Tibial nerve (tissue), 4 donors: ENCODE measurements at places on chromosomes 3 and 15. TPM values are rescaled to one million over a fixed set of nuclear protein-coding genes. Genes with fewer than 3 reads are reported as not detected.

DNA sequence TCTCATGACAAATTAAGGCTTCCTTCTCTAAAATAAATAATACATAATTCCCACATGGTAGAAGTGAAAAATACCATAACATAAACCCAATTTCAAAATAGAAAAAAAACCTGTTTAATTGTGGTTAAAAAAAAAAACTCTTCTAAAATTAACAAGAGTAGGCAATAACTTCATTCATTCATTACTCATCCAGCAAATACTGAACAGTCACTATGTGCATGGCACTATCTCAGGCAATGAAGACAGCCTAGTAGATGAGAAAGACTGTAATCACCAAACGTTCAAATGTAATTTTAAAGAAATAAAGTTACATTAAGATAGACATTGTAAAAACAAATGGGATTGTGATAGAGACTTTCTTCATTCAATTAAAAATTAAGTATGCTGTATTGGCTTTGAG lies 43.4 kb downstream of the TFDP2 start:
- no peak overlapping the region for H3K27ac ChIP-seq
- no peaks in the 10 kb centered on the region for H3K36me3 ChIP-seq
- H3K4me3 ChIP-seq, result no peak overlapping the region
- no peaks in the 10 kb centered on the region for H3K27me3 ChIP-seq
- no peak for DNase-seq
- no peaks in the 10 kb centered on the region for H3K4me1 ChIP-seq

Gene ACVR2B
- total RNA-seq, result 14.4 TPM

GRCh38 chr3:193490580-193490979 lies 64.1 kb downstream of the ATP13A4 start:
- no peaks in the 10 kb centered on the region for H3K36me3 ChIP-seq
- no peaks in the 10 kb centered on the region for H3K4me1 ChIP-seq
- no peak overlapping the region for H3K4me3 ChIP-seq
- no peak overlapping the region for H3K27ac ChIP-seq
- no peaks in the 10 kb centered on the region for H3K27me3 ChIP-seq

DNA sequence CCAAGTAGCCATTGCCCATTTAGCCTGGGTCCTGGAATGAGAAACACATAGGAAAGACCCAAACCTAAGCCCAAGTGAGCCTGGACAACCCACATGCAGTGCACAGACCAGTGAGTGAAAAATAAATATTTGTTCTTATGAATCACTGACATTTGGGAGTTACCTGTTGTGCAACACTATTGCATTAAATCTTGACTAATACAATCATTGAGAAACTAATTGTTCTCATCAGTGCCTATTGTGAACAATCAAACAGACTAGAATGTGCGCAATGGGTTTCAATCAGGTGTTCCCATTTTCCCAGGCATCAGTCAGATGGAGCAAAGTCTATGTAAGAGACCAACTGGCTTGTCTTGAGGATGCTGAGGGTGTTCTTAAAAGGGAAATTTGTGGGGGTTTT lies 54.7 kb upstream of the CNOT10 start:
- no peak overlapping the region for H3K27ac ChIP-seq
- no peak for DNase-seq
- no peaks in the 10 kb centered on the region for H3K27me3 ChIP-seq
- H3K36me3 ChIP-seq, result no peaks in the 10 kb centered on the region
- H3K4me1 ChIP-seq, result no peaks in the 10 kb centered on the region
- H3K4me3 ChIP-seq, result no peak overlapping the region

Gene STRA6
- total RNA-seq, result not detected

Gene TBC1D5
- 81.0 TPM for total RNA-seq

GRCh38 chr3:105304487-105304886 lies 62.2 kb upstream of the ALCAM start:
- H3K27ac ChIP-seq, result no peak overlapping the region
- H3K36me3 ChIP-seq, result no peaks in the 10 kb centered on the region
- H3K4me1 ChIP-seq, result no peaks in the 10 kb centered on the region
- no peaks in the 10 kb centered on the region for H3K27me3 ChIP-seq

- H3K4me3 ChIP-seq, result no peak overlapping the region
- H3K27ac ChIP-seq, result no peak overlapping the region
- H3K4me1 ChIP-seq, result no peaks in the 10 kb centered on the region
- no peaks in the 10 kb centered on the region for H3K36me3 ChIP-seq
- H3K27me3 ChIP-seq, result no peaks in the 10 kb centered on the region
- no peak for DNase-seq
Observed at GRCh38 chr15:82856397-82857170, 47.2 kb downstream of the WHAMM start.

Gene STARD9
- 95.1 TPM for total RNA-seq

Gene SFMBT1
- 15.5 TPM for total RNA-seq

Gene RASL12
- 41.4 TPM for total RNA-seq

- no peak overlapping the region for H3K4me3 ChIP-seq
- H3K4me1 ChIP-seq, result no peaks in the 10 kb centered on the region
- H3K27me3 ChIP-seq, result no peaks in the 10 kb centered on the region
- DNase-seq, result no peak
Observed at GRCh38 chr15:56913670-56914069, 4.8 kb upstream of the TCF12 start.

DNA sequence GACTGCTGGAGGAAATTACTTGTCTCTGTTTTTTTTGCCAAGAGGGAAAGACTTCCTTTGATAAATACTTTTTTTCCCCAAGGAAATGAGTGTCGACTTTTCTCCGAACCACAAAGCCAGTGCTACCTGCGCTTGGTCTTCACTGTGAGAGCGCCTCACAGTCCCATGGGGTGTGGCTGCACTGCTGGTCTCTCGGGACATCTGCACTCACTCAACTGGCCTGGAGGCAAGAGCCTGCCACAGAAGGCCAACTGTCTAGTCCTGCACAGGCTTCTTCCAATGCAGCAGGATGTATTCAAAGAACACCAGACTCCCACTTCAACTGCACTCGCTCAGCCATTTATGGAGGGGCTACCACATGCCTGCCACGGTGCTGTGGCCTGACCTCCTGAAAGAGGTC lies 40.6 kb upstream of the CGNL1 start:
- no peaks in the 10 kb centered on the region for H3K4me1 ChIP-seq
- H3K27ac ChIP-seq, result no peak overlapping the region
- no peak for DNase-seq
- no peak overlapping the region for H3K4me3 ChIP-seq
- no peaks in the 10 kb centered on the region for H3K27me3 ChIP-seq
- H3K36me3 ChIP-seq, result no peaks in the 10 kb centered on the region

DNA sequence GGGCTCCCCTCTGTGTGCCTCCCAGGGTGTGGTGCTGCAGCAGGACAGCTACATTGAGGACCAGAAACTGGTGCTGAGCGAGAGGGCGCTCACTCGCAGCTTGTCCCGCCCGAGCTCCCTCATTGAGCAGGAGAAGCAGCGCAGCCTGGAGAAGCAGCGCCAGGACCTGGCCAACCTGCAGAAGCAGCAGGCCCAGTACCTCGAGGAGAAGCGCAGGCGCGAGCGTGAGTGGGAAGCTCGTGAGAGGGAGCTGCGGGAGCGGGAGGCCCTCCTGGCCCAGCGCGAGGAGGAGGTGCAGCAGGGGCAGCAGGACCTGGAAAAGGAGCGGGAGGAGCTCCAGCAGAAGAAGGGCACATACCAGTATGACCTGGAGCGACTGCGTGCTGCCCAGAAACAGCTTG lies 53.7 kb downstream of the KLHL25 start:
- H3K4me1 ChIP-seq, result no peaks in the 10 kb centered on the region
- H3K36me3 ChIP-seq, result peaks cover 9% of the 10 kb centered on the region
- H3K27me3 ChIP-seq, result no peaks in the 10 kb centered on the region
- DNase-seq, result no peak
- no peak overlapping the region for H3K27ac ChIP-seq

DNA sequence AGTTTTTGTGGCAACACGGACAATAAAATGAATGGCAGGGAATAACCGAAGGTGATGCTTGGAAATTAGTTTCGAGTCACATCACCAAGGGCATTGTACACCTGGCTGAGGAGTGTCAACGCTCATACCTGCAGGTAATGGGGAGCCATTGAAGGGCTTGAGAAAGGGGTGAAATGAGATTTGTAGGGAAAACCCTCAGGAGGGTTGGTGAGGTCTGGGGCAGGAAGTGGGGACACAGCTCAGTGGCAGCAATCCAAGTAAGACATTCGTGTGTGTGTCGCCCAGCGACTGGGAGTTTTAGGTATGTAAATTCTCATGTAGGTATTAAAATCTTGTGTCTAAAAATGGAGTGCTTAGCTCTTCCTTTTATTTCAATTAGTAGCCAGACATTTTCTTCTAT lies 14.3 kb downstream of the PARP14 start:
- H3K27ac ChIP-seq, result no peak overlapping the region
- H3K27me3 ChIP-seq, result no peaks in the 10 kb centered on the region

Gene SV2B
- total RNA-seq, result 17.1 TPM

GRCh38 chr3:142902356-142902755 lies 13.5 kb upstream of the PCOLCE2 start:
- no peak for DNase-seq
- H3K4me3 ChIP-seq, result no peak overlapping the region
- H3K36me3 ChIP-seq, result no peaks in the 10 kb centered on the region
- no peaks in the 10 kb centered on the region for H3K4me1 ChIP-seq

Gene ROBO2
- 0.44 TPM for total RNA-seq

DNA sequence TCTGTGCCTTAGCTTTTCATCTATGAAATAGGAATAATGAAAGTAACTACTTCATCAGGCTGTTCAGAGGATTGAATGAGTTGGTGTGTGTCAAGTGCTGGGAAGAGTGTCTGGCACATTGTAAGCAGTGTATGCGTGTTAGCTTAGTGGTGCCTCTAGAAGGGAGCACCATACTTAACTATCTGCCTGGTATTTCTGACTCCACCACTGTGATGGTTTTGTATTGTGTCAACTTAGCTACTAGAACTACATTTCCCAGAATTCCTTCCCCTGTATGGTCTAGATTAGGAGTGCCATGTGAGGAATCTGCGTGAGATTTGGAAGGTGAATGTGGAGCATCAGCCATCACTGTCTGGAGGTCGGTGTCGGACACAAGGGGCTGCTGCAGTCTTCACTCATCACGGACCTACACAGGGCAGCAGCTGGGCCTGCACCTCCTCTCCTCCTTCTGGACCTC lies 115.4 kb upstream of the GALNT15 start:
- H3K27ac ChIP-seq, result peak overlapping the region; percentile 93
- peaks cover 48% of the 10 kb centered on the region for H3K4me1 ChIP-seq
- no peak for DNase-seq
- no peaks in the 10 kb centered on the region for H3K36me3 ChIP-seq
- H3K4me3 ChIP-seq, result no peak overlapping the region

DNA sequence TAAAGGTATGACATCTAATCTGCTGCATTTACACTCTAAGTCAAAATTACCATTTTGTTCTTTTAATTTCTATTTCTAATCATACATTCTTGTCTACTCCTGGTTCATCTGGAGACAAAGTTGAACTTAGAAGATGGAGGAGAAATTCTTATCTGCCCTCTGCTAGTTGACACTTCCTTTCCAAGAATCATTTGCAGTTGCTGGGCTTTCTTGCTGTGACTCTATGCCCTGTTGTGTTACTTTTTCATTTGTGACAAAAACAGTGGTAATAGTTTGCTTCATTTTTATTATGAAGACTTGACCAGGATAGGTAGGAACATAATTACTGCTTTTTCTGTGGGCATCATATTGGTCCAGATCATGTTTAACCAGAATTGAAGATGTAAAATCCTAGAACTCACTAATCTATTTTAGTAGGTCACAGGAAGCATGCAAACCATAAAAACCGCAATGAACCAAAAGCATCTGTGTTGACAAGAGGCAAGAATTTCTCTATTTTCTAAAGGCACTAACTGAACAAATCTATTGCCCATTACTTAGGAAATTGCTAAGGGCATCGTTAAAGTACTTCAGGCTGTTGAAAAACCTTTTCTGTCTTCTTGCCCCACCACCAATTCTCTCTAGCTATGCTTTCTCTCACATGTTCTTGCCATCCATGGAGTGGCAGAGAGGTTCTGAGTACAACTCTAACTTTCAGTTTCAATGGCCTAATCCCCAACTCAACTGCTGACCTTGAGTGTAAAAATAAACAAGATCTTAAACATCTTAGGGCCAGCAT lies 4.2 kb upstream of the CCR2 start:
- no peaks in the 10 kb centered on the region for H3K4me1 ChIP-seq
- no peak overlapping the region for H3K4me3 ChIP-seq
- no peaks in the 10 kb centered on the region for H3K36me3 ChIP-seq
- H3K27ac ChIP-seq, result no peak overlapping the region
- DNase-seq, result no peak
- H3K27me3 ChIP-seq, result no peaks in the 10 kb centered on the region

DNA sequence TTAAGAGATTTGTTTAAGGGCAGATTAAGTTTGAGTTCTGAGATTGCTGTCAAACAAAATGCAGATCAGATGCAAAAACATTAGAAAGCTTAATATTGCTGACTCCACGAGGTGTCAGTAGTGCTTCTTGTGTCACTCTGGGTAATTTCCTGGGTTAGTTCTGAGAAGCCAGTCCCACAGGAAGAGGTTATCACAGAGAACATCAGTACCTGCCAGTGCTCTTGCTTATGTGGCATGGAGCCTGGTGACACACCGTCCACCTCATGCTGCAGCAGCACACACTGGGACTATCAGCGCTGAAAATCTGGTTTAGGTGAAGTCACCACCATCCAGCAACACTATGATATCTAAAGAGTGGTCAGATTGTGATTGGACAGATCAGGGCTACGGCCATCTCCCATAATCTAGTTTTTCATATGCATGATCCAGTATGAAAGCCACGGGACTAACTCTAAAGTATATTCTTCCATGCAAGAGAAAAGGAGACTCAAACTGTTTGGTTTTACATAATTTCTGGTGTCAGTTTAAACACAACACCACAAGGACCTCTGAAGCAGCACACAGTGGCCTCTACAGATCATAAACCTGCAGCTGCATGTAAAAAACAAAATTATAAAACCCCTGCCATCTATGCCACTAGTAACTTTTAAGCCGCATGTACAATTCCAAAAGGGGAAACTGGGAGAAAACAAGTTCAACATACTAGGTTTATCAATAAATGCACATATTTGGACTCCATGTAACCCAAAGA lies 36.1 kb upstream of the MYO5C start:
- no peaks in the 10 kb centered on the region for H3K27me3 ChIP-seq
- no peaks in the 10 kb centered on the region for H3K36me3 ChIP-seq
- H3K4me3 ChIP-seq, result no peak overlapping the region

Gene SLC25A36
- 132 TPM for total RNA-seq

Gene MYO5C
- 39.3 TPM for total RNA-seq

- H3K27me3 ChIP-seq, result no peaks in the 10 kb centered on the region
- H3K27ac ChIP-seq, result no peak overlapping the region
- H3K4me3 ChIP-seq, result no peak overlapping the region
- no peaks in the 10 kb centered on the region for H3K4me1 ChIP-seq
Observed at GRCh38 chr15:87293031-87293430, 963.5 kb downstream of the NTRK3 start.

- no peaks in the 10 kb centered on the region for H3K27me3 ChIP-seq
- peak; percentile 38 for DNase-seq
- no peak overlapping the region for H3K27ac ChIP-seq
- H3K36me3 ChIP-seq, result no peaks in the 10 kb centered on the region
- H3K4me3 ChIP-seq, result no peak overlapping the region
- peaks cover 8% of the 10 kb centered on the region for H3K4me1 ChIP-seq
Observed at GRCh38 chr3:25648107-25648535, 16.6 kb downstream of the TOP2B start.

DNA sequence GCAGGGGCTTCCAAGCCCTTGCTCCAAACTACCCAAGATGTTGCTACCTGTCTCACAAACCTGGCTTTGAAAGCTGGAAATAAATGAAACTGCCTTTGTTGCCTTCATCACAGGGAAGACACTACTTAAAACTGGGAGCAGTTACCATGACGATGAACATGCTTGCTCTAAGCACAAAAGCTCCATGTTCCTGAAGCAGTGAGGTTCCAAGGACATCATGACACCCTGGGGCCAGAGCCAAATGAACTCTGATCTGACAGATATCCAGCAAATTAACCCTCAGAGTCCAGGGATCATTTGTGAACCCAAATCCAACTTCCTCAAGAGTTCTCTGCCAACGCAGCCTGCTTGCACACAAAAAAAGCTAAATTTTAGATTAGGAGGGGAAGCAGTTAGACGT lies 10.7 kb downstream of the TRAIP start:
- no peak overlapping the region for H3K4me3 ChIP-seq
- H3K4me1 ChIP-seq, result no peaks in the 10 kb centered on the region
- H3K27me3 ChIP-seq, result no peaks in the 10 kb centered on the region
- no peak overlapping the region for H3K27ac ChIP-seq
